Stimulated activated CD8-positive, alpha-beta memory T cell treated with anti-CD3 and anti-CD28 coated beads, Interleukin-7, amount 100 ng/mL, for 48 hours (primary cell): ENCODE measurements at places on chromosomes 7 and 10.

- no peak for DNase-seq
Observed at GRCh38 chr10:109203646-109204353, 719.5 kb downstream of the XPNPEP1 start.

GRCh38 chr10:68105820-68106219, 3.5 kb upstream of the MYPN start:
- DNase-seq: no peak

DNA sequence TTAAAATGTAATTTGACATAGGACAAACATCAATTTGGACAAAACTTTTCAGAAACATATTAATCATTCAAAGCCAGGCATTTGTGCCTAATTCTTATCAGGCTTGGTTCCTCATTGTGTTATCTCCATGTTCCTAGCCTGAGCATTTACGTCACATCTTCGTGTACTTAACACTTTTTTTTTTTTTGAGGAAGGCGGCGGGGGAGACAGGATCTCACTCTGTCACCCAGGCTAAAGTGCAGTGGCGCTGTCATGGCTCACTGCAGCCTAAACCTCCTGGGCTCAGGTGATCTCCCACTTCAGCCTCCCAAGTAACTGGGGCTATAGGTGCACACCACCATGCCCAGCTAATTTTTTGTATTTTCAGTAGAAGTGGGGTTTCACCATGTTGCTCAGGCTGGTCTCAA, 19.8 kb downstream of the HNRNPA2B1 start:
- no peak for DNase-seq

- no peak for DNase-seq
Observed at GRCh38 chr10:119375574-119376272, 166.8 kb downstream of the RGS10 start.

DNA sequence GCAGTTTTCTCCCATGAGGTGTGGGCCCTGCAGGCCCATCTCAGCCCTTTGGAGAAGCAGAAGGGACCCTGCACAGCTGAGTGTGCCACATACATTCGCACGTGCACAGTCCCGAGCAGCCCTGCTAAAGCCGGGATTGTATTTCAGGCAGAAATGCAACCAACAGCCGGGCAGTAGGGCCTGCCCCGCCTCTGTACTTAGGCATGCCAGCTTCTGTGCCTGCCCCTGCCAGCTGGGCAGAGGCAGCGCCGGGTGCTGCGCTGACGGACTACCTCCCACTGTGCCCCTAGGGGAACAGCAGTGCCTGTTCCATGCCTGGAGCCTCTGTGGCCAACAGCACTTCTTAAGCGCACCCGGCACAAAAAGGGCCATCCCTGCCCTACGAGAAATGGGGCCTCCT, 170.3 kb downstream of the NEURL1 start:
- DNase-seq: no peak

DNA sequence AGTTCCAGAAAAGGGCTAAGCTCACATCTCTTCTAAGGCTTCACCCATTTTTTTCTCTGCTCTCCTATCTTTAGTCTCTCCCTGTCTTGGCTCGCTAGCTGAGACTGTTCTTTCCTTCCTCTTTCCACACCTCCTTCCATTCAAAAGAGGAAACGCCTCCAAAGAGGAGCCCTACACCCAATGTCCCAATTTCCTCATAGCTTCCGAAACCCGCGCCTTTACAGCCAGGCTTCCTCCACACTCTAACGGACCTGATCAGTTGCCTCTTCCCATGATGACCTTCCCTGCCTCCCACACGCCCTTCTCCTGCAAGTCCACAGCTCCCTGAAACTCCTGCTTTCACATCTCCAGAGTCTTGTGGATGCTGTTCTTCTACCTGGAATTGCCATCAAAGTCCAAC, 71.7 kb downstream of the COBL start:
- no peak for DNase-seq

DNA sequence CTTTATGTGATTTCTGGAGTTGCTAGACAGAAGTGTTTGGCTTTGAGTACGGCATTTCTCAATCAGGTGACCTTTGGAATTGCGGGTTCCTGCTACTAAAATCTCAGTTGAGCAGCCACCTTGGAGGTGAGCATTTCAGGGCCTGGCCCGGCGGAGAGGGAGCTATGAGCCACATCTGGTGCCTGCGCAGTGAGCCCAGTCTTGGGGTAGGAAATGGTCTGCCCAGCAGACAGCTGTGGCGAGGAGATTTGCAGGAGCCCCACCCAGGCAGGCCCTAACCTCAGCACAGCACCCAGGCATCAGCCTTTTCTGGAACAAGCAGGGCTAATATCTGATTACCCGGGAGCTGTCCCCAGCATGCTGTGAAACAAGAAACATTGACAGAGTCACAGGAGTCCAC, 547.9 kb upstream of the FOXK1 start:
- no peak for DNase-seq

DNA sequence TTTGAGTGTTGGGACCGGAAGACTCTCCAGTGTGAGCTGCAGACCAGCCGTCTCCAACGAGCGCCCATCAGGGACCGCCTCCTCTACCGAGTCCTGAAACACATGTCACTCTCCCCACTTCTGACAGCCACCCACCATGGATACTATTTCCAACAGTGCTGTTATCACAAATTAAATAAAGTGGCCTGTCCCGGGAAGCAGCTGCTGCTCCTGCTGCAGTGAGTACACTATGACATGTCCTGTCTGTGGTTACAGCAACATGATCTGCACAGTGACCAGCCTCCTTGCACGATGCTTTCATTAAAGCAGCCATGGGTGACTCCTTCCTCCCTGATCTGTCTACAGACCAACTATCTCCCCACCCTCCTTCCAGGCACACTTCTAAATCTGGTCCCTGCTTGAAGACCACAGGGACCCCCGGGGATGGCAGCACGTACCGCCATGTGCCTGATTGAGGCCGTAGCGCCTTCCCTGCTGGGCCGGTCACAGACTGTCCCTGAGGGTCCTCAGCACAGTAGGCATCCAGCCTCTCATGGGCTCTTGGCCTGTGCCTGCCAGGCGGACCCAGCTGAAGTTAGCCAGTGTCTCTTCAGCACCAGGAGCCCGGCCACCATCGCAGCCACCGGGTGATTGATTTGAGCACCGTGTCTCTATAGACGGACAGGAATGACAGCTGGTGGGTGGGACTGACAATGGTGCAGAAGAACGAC, 58.8 kb downstream of the TCERG1L start:
- DNase-seq: no peak

- DNase-seq: no peak
Observed at GRCh38 chr7:24827589-24827988, 70.3 kb upstream of the GSDME start.

GRCh38 chr7:47783456-47784223, 164.6 kb downstream of the PKD1L1 start:
- no peak for DNase-seq

DNA sequence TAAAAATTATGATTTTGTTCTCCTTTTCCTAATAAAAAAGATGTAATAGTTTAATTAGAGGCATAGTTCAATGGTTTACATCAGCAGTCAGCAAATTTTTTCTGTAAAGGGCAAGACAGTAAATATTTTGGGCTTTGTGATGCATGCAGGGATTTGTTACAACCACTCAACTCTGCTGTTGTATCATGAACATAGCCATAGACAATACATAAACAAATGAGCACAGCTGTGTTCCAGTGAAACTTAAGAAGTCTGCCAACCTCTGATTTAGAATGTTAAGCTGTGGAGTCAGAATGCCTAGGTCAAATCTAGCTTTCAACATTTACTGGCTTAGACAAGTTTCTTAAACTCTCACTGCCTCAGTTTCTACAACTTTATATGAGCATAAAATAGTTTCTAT, 31.6 kb downstream of the ASZ1 start:
- DNase-seq: no peak

DNA sequence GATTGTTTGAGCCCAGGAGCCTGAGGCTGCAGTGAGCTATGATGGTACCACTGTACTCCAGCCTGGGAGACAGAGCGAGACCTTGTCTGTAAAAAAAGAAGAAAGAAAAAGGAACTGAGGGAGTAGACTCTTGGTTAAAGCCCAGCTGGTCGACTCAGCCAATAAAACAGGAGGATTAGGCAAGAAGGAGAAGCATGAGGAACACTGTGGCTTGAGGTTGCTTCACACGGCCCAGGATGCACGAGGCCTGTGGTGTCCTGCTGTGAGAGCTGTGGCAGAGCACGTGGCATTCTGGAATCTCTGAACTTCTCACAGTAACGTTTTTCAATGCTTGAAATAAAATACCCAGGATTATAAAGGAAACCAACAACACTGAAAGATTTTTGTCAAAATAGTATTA, 93.3 kb downstream of the CUL2 start:
- DNase-seq: no peak

DNA sequence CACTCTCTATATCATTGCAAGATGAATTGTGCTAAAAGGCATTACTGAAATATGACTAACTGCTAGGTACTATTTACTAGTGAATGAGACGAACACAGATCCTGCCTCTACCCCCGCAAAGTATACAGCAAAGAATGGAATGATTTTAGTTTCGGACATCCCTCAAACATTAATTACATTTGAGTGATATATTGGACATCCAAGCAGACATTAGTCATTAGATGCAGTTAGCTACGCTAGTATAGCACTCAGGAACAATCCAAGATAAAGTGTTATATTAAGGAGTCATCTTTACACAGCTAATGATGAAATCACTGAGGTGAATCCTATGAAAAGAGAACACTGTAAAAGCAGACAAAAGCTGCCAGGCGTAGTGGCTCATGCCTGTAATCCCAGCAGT, 7.3 kb upstream of the TAF3 start:
- no peak for DNase-seq

GRCh38 chr7:24864214-24864817, 107.1 kb upstream of the GSDME start:
- no peak for DNase-seq

- no peak for DNase-seq
Observed at GRCh38 chr10:74669210-74669609, 157.2 kb upstream of the KAT6B start.

- DNase-seq: no peak
Observed at GRCh38 chr7:7595451-7595850, 28.8 kb downstream of the MIOS start.

DNA sequence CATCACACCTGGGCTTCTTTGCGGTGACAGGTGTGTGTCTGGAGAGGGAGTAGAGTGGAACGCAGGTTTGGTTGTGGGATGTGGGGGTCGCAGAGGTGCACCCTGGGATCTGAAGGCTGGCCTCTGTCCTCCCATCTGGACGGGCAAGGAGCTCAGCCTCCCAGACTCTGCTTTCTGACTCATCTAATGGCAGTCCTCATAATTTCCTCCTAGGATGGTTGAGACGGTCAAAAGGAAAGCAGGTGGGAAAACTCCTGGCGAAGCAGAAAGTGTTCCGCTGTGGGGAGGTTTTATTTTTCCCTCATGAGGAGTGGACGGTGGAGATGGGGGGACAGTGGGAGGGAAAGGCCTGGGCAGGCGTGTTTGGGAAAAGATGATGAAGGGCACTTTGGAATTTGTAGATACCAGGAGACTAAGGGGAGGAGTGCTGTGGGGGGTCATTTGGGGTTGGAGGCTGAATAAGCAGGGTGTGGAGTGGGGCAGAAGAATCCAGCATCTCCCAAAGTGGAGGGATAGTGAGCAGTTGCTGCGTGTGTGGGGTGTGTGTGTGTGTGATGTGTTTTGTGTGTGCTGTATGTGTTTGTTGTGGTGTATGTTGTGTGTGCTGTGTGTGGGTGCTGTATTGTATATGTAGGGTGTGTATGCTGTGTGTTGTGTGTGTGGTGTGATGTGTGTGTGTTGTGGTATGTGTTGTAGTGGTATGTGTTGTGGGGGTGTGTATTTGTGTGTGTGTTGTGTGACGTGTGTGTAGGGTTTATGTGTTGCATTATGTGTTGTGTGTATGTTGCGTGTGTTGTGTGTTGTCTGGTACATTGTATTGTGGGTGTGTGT, 97.2 kb upstream of the PODXL start:
- no peak for DNase-seq

DNA sequence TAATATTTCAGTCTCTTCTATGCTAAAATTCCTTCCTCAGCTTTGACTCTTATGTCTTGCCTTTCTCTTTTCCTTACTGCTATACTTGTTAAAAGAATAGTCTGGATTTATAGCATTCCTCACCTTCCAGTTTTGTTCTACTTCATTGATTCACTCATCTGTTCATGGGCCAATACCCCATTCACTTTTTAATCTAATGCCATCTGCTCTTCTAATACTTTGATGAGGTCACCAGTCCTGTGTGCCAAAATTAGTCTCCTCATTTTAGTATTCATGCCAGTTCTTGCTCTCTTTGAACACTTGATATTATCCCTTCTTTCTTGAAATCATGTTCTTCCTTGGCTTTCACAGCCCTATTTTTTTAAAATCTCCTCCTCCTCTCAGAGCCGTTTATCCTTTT, 19.3 kb downstream of the STK17A start:
- DNase-seq: no peak

GRCh38 chr7:43508461-43508860, 74.4 kb upstream of the STK17A start:
- no peak for DNase-seq

DNA sequence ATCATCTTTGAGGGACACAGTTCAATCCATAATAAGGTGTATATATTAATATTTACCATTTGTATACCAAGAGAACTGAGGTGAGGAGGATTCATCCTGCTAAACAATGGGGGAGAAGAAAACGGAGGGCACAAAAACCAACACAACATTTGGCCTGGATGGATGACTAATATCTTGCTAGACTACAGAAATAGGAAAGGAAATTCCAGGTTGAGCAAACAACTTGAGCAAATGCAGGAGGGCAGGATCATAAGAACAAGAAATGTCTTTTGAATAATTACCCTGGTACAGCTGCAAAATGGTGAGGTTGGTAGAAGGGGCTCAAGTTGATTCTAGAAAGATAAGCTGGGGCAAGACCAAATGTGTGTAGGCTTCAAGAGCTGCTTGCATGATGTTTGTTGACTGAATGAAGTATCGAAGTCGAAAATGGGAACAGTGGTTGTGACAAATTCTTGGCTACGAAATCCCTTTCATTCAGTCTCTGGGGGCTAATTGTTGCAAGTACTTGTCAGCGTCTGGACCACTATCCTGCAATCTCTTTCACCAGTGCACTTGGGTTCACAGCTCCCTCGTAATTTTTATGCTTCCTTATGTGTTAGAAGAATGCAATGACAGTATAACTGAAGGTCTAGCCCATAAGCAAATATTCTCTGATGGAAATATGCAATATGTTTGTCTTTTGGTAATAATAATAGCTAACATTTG, 176.2 kb downstream of the PTEN start:
- no peak for DNase-seq

GRCh38 chr10:1054684-1055083, 1.5 kb upstream of the WDR37 start:
- no peak for DNase-seq

GRCh38 chr7:152674860-152675758, 832 bp downstream of the XRCC2 start:
- DNase-seq: no peak

GRCh38 chr10:78266741-78267469, 233.2 kb downstream of the RPS24 start:
- DNase-seq: no peak

DNA sequence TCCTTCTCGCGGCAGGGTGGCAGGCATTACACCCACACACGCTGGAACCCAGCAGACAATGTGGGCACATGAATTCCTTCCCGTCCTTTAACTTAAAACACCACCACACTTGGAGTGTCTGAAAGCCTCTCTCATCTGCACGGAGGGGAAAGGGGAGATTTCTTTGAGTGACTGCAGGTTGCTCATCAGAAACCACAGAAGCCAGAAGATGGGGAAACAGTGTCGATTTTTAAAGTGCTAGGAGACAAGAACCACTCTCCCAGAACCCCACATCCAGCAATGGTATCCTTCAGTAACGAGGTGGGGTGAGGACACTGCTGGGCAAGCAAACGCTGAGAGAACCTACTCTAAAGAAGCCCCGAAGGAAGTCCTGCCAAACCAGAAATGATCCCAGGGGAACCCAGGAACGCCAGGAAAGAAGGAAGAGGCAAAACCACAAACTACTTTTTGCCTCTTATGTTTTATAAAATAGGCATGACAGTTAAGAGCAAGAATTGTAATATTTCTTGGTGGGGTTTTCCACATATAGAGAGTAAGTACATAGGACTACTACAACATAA, 254.3 kb downstream of the ELFN1 start:
- DNase-seq: no peak
